CD4-positive, alpha-beta T cell treated with Interleukin-2 at 100 ng/mL for 4 hours (primary cell): ENCODE measurements at places on chromosomes 11 and 22.

DNA sequence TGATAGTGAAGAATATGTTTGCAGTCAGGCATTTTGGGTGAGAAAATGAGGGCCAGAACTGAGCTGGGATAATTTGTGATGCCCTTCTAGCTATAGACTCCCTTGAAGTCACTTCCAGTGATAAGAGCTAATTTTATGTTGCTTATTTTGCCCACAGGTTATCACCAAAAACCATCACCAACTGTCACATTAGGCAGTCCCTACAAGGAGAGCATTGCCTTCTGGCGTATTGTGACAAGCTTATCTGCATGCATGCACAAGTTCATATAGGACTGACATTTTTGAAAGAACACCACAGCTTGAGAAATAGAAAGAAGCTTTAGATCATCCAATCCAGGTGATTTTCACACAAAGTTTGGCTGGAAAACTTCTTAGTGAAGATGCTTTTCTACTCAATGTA lies 735.3 kb upstream of the RAG2 start:
- DNase-seq, result no peak

DNA sequence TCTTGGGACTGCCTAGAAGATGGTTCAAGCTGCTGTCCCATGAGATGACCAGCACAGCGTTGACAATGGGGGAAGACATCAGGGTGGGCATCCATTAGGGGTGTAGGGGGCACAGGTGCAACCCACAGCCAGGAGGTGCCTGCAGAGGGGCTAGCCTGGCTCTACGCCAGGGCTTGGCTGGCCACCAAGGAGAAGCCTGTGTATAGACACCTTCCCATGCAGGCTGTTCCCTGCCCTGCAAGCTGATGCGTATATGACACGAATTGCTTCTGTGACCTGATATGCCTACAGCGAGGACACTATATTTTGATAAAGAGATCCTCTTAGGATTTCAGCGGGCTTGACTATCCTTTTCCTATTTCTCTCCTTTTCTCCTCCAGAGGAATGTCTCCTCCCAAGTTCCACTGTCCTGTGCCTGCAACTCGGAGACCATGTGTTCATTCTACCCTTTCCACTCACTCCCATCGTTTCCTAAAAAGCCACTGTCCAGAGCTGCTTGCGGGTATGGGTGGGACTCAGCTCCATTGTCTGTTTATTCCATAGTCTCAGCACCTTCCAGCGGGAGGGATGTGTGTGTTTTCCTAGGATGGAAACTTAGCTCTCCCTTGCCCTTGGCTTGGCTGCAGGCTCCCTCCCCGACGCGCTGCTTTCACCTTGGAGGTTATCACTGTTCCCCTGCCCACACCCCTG lies 56.1 kb downstream of the ST14 start:
- DNase-seq, result no peak

- no peak for DNase-seq
These were observed 30.5 kb downstream of the CD82 start for GRCh38 chr11:44595964-44596381.

- DNase-seq, result no peak
These were observed 71.4 kb upstream of the CCND1 start for GRCh38 chr11:69569306-69570200.

DNA sequence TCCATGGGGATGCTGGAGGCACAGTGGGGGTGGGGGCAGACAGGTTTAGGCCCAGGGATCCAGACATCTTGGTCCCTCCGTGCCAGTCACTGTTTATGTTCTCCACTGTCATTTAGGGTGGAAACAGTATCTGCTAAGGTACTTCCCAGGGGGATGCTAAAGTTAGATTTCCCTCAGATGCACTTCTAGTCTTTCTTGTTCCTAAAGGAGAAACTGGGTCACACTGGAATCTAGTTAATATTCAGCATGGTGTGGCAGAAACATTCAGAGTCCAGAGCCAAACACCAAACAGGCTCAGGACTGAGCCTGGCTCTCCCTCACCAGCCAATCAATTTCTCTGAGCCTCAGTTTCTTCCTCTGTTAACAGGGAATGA lies 83.4 kb upstream of the PLET1 start:
- no peak for DNase-seq

DNA sequence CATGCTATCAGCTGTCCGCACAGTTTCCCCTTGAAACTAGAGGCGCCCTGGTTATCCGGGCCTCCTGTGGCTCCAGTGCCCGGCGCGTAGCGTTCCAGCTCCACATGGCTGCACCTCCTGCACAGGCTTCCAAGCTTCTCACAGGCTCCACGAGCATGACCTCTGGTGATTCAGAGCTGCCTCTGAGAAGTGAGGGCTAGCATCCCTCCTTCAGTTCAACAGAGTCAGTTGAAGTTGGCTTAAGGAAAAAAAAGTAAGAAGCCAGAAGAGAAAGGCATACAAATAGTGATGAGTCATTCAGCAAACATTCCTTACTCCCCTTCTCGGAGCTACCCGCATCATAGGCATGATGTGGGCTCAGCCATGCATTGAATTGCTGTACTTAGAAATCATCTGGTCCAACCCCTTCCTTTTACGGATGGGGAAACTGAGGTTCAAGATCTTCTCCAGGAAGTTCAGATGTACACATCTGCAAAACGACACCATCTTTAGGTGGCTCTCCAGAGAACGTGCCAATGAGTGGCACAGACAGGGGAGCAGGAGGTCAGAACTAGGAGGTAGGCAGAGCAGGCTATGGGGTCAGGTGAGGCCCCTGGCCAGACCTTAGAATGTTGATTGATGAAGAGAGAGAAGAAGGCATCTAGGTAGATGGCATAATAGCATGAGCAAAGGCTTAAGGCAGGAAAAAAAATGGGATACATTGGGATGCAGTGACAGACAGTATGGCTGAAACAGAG lies 216.3 kb upstream of the TBCEL start:
- DNase-seq, result no peak

DNA sequence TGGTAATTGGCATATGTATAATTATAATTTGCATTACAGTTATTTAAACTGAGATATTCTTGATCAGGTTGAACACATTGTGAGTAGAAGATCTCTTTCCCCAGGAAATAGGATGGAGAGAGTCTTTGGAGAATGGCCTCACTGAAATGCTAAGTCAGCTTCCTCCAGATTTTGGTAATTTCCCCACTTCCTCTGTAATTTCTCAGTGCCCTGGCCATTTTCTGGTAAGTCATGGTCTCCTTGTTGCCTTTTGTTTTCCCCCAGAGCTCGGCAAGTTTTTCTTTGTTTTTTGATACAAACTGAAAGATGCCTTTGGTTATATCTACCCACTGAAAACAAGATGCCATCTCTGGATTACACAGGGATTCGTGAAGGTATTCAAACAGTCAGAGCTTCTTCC lies 12.8 kb upstream of the FBXO3 start:
- DNase-seq, result no peak

DNA sequence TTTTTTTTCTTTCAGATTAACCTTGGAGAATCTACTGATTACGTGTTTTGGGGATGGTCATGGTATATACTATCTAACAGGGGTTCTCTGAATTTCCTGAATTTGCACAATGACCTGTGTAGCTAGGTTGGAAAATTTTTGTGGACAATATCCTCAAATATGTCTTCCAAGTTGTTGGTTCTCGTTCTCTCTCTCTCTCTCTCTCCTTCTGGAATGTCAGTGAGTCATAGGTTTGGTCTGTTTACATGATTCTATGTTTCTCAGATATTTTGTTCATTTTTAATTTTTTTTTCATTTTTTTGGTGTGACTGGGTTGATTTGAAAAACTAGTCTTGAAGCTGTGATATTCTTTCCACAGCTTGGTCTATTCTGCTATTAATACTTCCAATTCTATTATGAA lies 604.0 kb upstream of the ANO3 start:
- no peak for DNase-seq

GRCh38 chr11:118151431-118151830 lies 1.2 kb downstream of the SCN4B start:
- no peak for DNase-seq

DNA sequence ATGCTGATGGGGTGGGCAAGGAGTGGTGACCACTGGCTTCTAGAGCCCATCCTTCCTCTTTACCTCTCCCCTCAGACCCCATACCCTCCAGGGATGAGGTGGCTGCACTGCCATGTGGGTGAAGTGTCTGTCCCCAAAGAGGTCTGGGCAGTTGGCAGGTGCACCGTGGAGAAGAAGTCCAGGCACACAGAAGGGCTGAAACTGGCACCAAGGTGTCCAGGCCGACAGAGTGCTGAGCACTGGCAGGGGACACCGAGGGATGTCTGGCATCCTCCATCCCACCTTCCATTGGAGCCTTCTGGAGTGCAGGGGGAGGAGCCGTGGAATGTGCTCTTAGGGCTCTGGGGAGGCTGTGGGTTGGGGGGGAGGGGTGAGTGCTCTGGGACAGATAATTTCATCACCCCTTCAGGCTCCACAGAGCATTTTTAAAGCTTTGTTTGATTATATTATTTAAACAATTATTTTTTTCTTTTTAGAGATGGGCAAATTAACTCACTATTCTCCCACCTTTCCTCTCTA lies 37.9 kb downstream of the PKNOX2 start:
- DNase-seq, result no peak

DNA sequence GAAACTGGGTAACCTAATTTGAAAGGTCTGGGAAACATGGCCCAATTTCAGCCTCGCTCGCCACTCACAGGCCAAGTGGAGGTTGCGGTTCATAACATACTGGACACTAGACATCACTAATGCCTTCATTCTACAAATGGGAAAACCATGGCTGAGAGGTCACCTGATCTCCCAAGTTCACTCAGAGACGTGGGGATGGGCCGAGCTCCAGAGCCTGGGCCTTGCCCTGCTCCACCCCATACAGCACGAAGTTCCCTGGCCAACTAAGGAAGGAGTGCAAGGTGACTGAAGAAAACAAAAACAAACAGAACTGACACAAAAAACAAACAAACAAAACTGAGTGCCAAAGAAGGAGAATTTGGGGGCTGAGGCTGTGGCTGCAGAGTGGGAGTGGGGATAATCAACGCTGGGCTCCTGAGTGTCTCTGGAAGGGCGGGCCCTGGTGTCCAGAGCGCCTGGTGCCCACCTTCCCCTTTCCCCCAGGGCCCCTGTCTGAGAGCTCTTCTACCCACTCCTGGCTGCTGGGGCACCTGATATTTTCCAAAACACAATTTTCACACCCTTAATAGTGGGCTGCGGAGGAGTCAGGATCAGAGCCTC lies 46.5 kb upstream of the ADA2 start:
- DNase-seq, result no peak

DNA sequence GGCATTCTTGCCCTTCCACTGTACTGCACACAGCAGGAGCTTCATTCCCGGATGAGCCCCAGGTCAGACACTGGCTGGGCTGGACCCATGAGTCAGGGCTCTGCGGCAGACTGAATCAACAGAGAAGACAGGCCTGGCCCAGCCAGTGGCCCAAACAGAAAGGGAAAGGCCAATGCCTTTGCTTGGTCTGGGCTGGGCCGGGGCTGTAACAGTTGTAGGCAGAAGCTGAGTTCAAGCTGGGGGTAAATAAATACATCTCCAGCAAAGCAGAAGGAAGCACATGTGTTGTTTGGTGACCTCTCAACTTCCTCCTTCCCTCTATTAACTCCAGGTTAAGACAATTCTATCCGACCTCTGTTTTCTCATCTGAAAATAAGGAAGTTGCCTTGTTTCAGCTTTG lies 1.8 kb upstream of the SMIM35 start:
- DNase-seq, result no peak

DNA sequence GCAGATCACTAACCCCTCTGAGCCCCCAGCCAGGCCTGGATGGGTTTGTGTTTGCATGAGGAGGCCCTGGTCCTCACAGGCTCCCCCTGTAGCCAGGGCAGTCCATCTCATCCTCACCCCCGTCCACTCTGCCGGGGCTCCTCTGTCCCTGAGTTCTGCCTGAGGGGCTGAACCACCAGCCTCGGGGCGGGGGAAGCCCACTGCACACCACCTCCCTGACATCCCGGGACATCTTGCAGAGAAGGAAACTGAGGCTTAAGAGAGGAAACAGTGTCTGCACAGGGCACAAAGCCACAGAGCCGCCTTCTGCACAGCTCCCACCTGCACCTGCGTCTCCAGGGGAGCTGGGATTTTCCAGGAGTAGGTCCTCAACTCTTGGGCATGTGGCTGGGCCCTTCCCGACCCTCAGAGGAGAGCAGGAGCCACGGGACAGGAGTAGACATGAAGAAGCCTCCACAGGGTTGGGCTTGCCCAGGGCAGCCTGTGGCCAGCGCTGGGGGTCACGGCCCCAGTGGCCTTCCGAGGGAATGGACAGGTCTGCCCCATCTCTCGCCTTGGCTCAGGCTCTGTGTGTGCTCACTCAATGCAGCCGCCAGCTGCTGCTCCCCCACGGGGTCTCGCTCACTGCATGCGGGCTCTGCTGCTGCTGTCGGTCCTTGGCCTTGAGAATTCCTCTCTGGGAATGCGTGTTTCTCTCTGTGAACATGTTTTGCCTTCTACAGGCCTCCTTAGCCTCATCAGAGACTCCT lies 45.4 kb upstream of the CCDC188 start:
- DNase-seq, result no peak

DNA sequence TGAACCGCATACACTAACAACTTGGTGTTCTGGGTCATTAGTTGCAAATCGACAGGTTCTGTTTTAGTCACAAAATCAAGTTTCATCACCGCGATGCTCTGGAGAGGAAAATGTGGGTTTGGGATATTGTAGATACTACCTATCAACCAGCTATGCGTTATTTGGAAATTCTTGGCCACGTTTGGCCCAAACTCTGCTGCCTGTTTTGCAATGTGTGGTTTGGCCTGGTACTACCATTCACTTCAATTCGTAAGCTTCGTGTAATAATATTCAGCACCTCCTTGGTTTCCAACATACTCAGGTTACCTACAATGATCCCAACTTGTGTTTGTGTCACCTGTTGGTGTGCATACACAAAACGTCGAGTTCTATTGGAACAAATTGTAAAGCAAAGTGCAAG lies 16.2 kb upstream of the ACER3 start:
- DNase-seq, result no peak

- DNase-seq, result no peak
These were observed 1.4 kb downstream of the HTR3B start for GRCh38 chr11:113906038-113906437.

DNA sequence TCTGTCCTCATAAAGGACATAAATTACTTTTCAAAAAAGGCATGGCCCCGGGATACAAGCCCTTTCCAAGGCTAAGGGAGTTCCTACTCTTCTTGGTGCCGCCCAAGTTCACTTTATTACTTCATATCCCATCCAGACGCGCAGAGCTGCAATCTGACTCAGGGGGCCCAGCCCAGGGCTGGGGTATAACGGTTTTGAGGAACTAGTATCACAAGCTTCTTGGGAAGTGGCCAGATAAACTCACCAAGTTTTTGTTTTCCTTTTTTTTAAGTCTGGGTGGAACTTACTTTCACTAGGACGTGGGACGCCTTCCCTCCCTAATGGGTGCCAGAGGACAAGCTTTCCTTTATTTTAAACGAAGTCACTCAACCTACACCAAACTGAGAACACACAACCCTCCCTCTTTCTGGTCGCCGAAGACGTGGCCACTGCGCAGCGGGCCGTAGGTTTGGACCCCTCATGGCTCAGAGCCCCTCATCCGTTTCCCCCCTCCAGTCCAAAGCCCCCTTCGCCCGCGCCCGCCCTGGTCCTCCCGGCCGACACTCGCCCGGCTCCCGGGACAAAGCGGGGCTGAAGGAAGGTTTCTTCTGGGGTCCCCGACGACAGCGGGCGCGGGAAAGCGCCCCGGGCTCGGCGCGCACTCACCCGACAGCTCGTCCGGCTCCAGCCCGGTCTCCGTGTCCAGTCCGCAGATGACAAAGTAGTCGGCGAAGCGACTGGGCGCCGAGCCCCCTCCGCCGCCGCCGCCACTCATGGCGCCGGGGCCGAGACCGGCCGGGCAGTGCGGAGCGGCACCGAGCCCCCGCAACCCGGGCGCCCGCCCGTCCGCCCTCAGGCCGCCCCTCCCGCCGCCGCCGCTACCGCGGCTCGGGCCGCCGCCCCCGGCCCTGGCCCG lies 587 bp downstream of the DENND5A start:
- peak; percentile 41 for DNase-seq
